ENCODE measurements at places on chromosomes 5 and 9.

DNA sequence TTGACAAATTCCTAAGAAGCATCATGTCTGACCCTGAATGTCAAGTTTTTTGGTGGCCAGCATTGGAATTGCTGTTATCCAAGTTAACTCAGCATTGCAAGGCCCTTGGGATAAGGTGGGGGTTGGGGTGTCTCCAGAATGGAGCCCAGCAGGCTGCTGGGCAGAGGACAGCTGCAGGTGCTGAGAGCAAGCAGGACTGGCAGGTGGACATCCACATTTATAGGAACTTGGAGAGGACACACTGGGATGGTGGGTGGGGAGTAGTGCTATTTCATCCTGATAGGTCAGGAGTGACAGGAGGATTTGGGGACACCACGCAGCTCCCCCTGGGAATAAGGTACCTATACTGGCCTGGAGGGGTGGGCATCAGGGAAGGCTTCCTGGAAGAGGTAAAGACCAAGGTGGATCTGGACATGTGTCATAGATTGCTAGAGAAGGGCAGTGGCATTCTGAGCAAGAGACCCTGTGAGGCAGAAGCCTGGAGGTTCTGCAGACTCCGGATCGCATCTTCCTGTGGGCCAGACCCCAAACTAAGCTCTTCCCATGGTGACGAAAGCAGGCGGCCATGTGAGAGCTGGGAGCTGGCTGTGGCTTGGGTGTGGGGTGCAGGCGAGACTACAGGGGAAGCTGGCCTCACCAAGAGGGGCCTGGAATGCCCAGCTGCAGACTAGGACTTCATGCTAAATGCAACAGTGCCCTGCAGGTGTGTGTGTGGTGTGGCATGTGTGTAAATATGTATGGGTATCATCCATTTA lies 148.1 kb downstream of the RGS3 start:
- DNase-seq: no peak

DNA sequence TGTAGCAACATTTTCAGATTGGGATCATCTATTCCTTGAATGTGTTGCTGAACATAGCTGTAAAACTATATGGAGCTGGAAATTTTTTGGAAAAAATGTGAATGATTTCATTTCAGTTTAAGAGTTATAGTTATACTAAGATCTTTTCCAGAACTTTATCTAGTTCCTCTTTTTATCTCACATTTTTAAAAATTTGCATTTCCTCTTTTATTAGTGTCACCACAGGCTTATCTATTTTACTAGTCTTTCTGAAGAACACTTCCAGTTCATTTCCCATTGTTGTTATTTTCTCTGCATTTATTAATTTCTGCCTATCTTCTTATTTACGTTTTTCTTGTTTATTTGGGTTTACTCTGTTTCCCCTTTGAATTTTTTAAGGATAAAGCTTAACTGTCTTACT lies 46.0 kb upstream of the FSTL4 start:
- DNase-seq: no peak

GRCh38 chr9:135468854-135469521 lies 10.6 kb upstream of the PPP1R26 start:
- DNase-seq: no peak

GRCh38 chr9:77819657-77820056 lies 171.5 kb upstream of the GNA14 start:
- no peak for DNase-seq

DNA sequence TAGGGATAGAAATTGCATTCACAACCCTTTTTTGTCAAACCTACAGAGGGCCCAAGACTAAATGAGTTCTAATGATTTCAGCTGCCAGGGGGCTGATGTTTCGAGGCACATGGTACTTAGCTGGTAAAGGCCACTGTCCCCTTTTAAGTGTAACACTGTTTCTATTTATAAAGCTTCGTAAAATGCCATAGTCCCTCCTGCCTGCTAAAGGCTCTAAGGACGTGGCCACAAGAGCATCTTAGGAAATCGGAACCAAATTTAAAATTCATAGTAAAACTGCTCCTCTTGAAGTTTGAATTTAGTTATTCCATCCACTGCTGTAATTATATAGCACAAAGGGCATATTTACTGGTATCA lies 170.3 kb upstream of the WWC1 start:
- DNase-seq: no peak

DNA sequence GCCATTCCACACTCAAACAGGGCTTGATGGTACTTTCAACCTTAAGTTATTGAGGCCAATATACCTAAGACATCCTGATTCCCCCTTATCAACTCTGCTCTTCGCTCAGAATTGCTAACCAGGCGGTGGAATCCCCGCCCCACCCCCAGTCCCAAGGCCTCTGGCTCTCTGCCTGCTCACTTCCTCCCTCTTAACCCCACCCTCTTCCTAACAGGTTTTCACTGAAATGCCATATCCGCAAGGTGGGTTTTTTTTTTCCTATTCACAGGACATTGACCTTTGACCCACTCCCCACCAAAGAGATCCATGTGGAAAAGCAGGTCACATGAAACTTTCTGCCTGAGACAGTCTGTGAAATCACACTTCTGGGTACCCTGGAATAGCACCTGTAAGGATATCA lies 66.6 kb upstream of the IFNK start:
- DNase-seq: no peak

- DNase-seq: no peak
These were observed 139.0 kb downstream of the OLFM1 start for GRCh38 chr9:135226369-135227050.

DNA sequence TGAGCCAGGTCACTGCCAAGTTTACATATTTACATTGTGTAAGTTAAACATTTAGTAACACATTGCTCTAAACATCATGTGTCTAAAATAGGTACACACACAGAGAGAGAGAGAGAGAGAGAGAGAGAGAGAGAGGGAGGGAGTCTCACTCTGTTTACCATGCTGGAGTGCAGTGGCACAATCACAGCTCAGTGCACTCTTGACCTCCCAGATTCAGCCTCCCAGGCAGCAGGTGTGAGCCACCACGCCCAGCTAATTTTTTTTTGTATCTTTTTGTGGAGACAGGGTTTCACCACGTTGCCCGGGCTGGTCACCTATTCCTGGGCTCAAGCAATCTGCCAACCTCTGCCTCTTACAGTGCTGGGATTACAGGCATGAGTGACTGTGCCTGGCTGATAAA lies 1045.3 kb downstream of the TLE1 start:
- DNase-seq: no peak

- no peak for DNase-seq
These were observed 11.4 kb downstream of the GCNT4 start for GRCh38 chr5:75040973-75041372.

- no peak for DNase-seq
These were observed 533 bp downstream of the SREK1IP1 start for GRCh38 chr5:64767959-64768357.

GRCh38 chr9:1013021-1013420 lies 36.6 kb downstream of the DMRT3 start:
- DNase-seq: no peak

GRCh38 chr5:99105216-99105615 lies 176.4 kb upstream of the CHD1 start:
- no peak for DNase-seq

DNA sequence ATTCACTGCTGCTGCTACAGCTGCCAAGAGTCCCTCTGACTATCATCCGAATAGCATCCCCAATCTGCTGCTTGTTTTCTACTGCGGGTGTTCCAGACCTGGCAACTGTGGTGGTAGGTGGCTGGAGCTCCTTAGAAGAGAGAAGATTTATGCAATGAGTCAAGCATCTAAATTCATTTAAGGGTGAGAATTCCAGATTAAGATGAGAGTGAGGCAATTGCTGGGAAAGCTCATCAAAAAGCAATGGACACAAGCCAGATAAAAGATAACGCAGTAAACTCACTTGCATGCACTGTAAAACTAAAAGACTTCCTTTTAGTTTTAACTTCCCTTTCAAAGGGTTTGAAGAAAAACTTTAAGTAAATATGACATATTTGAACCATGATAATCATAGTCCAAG lies 3.9 kb downstream of the PLK2 start:
- DNase-seq: no peak

DNA sequence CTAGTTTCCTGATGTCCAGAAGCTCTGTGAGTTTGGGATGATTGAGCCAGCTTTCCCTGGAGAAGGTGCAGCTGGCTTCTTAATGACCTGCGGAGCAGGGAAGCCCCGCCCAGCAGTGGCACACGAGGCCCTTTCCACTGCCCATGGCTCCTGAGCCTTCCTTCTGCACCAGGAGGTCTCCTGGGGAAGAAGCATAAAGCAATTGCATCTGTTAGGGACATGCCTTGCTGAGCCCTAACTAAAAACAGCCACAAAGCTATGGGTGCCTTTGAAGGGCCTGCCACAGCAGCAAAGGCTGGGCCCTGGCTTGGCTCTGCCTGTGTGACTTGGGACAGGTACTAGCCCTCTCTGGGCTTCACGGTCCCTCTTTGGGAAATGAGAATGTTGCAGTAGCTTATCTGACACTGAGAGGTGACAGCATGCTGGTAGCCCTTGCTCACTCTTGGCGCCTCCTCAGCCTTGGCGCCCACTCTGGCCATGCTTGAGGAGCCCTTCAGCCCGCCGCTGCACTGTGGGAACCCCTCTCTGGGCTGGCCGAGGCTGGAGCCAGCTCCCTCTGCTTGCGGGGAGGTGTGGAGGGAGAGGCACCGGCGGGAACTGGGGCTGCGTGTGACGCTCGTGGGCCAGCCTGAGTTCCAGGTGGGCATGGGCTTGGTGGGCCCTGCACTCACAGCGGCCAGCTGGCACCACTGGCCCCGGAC lies 218.4 kb downstream of the FSTL4 start:
- no peak for DNase-seq

DNA sequence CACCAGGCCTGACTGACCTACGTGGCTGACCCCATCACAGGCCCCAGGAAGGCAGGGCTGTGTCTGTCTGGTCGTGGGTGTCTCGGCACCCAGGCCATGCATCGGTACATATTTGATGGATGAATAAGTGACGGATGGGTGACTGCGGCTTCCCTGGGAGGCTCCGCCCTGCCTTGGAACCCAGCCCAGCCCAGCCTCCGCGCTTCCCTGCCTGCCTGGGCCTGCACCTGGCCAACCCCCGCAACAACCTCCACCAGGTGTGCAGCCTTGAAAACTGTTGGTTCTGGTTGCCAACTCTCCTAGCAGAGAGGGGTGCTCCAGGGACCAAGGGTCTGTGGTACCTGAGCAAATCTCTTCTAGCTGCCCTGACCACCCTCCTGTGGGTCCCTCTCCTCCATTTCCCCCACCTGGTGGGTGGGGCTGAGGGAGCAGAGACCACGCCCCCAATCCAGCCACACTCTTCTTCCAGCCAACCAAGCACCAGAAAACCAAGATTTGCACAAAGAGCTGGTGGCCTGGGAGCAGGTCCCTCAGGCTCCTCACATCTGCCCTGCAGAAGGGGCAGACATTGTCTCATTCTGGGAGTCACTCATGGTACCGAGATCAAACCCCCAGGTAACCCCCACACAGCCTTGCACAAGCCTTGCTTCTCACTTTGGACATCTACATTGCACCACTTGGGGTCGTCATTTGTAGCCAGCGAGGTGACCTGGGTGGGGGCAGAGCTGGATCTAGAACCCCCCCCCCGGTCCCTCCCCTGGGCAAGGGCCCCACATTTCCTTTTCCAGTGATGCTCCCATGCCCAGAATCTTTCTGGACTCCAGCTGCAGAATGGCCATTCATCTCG lies 100.6 kb upstream of the IER5L start:
- peak; percentile 61 for DNase-seq

GRCh38 chr9:121474231-121474947 lies 25.3 kb downstream of the GGTA1 start:
- no peak for DNase-seq

GRCh38 chr9:137918331-137919094 lies 40.9 kb downstream of the CACNA1B start:
- no peak for DNase-seq

DNA sequence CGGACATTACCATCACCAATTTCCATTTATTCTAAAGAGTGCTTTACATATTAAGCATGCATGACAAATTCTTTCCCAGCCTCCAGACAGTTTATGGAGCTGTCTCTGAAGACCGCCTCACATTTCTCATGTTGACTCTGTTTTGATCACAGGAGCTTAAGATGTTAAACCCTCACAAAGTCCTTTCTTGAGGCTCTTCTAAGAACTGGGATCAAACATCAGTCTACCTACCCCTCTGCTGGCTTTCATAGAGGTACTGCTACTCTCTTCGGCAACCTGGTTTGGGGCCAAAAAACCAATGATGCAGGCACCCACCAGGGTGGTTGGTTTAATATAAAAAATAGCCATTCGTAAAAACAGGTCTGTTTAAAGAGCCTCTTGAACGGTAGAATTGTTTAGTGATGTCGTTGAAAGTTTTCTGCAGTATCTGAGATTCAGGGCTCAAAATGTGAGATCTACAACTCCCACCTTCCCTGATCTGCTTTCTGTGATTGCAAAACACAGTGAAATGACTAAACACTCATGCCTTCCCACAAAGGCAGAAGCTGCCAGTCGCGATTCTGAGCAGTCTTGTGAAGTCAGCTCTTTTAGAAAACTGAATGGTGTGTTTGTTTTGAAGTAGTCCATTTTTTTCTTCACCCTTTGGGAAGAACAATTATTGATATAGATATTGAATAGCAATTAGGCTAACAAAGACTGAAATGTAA lies 3.5 kb downstream of the RXFP3 start:
- no peak for DNase-seq

DNA sequence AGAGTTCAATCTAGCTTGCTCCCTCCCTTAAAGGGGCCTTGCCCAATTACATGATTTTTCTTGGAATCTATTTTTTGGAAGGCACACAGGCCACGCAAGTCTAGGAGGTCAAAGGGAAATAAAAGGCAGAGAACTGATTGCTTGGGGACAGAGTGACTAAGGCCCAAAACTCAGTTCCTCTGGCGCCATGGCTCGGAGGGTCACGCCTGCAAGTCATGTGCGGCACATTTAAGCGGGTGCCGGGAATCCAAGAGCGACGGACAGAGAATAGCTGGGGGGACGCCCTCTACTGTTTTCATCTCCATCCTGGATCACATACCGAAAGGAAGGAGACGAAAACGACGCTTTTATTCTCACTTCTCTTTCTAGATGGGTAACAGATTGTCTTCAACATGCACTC lies 78.6 kb downstream of the FREM1 start:
- DNase-seq: no peak

- no peak for DNase-seq
These were observed 106.8 kb downstream of the WNK2 start for GRCh38 chr9:93290495-93291434.

GRCh38 chr9:7146582-7146981 lies 388.8 kb downstream of the KDM4C start:
- DNase-seq: no peak

GRCh38 chr5:102958481-102959011 lies 161.4 kb downstream of the GIN1 start:
- peak; percentile 51 for DNase-seq

All from RCC 7860 (cell line).